ENCODE measurements at places on chromosomes 5 and 9.

GRCh38 chr9:125887172-125887571 lies 140.0 kb downstream of the PBX3 start:
- DNase-seq, result no peak

DNA sequence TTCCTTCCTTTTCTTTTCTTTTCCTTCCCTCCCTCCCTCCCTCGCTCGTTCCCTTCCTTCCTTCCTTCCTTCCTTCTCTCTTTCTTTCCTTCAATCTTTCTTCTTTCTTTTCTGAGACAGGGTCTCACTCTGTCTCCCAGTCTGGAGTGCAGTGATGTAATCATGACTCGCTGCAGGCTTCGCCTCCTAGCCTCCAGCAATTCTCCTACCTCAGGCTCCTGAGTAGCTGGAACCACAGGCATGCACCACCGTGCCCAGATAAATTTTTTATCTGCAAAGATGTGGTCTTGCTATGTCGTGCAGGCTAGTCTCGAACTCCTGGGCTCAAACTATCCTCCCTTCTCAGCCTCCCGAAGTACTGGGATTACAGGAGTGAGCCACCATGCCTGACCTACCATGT lies 81.4 kb downstream of the SPATA31C2 start:
- DNase-seq, result no peak

DNA sequence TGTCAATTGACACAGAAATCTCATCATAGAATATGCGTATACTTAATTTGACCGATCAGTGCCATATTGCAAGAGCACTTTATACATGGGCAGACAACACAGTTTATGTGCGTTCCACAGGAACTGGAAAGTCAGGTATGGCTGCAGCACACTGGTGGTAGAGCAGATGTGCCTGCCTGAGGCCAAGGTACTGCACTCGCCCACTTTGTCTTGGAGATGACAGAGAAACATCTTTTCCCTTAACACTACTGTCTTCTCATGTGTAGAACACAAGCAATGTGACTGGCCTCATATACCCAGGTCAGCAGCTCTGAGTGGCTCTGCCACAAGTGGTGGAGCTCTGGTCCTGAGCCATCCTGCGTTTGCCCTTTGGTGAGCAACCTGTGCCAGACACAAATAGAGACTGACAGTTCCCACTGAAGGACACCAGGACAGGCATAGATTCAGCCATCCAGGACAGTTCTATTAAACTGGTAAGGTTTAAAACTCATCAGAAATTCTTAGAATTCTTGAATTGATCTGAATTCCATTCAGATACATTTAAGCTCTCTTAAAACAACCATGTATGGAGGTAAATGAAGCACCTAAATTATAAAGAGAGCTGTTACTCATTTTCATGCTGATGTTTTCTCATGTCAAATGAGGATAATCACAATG lies 21.0 kb upstream of the PPP2CA start:
- DNase-seq, result no peak

GRCh38 chr5:147169399-147169798 lies 65.4 kb upstream of the STK32A start:
- DNase-seq, result no peak

- DNase-seq, result no peak
Measured at GRCh38 chr5:106986006-106986405, 684.7 kb downstream of the EFNA5 start.

- no peak for DNase-seq
Measured at GRCh38 chr9:12956261-12956660, 181.4 kb downstream of the LURAP1L start.
